ENCODE measurements at places on chromosomes 12 and 14. TPM values are rescaled to one million over a fixed set of nuclear protein-coding genes. Genes with fewer than 3 reads are reported as not detected.

Gene GZMB
- not detected for total RNA-seq

DNA sequence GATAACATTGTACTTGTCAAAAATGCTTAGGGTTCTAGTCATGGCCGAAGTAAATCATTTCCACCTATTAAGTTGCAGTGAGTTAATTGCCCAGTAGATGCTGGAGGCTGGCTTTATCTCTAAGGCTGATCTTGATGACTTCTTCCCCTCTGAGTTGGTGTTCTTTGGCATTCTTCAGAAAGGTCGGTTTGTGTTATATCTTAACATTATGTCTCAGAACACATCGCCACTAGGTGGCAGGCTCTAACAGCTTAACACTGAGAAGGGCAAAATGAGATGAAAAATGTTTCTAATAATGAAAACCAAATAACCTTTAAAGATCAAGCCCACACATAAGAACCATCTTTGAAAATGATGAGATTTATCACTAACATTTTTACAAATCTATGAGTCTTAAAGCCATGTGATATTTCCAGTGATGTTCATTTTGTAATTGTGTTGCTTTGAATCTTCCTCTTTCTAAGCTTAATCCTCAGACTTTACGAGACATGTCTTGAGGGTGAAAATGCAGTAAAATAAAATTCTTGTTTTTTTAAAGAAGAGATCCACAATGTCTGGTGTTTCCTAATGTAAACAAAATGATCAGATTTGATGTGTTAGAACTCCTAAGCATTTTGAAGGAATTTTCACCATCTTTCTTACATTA, 28.6 kb downstream of the SUDS3 start:
- DNase-seq = peak; percentile 63

DNA sequence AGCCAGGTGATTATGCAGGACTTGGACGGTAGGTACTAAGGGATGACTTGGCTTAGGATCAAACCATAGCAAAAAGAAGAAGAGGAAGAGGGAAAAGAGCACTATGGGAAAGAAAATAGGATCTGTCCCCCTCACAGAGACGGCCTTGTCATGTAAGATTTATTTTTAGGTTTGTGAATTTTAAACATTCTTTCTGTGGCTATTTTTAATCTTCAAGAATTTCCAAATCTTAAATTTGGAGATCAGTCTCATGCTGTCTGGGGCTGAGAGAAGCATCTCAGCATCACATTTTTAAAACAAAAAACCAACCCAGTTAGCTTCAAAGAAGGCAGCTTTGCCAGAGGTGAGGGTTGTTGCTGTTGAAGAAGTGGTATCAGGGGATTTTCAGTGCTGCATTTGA, 52.6 kb upstream of the STRN3 start:
- no peak for DNase-seq

GRCh38 chr12:76874027-76874426, 4.8 kb downstream of the CSRP2 start:
- no peak for DNase-seq

- DNase-seq = no peak
These were observed 116.3 kb downstream of the CCDC91 start for GRCh38 chr12:28306535-28306934.

- no peak for DNase-seq
These were observed 243.0 kb upstream of the ATP2B1 start for GRCh38 chr12:89951694-89952060.

GRCh38 chr12:57181561-57182155, 34.2 kb upstream of the LRP1-AS start:
- DNase-seq = no peak
